Suppressor macrophage treated with lipopolysaccharide for 4 hours (primary cell): ENCODE measurements at places on chromosomes 2 and 18.

DNA sequence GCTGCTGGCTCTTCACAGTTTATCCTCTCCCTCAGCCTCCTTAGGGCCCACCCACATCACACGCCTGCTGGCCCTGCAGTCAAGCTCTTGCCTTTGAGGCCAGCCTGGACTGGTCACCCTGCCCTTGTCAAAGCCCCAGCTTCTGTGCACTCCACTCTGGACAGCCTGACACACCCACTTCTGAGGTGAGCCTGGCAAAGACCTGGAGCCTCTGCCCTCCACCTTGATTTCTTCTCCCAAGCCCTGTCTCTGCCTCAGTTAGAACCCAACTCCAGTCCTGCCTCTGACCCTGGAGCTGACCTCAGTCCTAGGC, 37.0 kb upstream of the TAF1B start:
- DNase-seq: no peak

GRCh38 chr18:63730773-63731172, 28.0 kb downstream of the SERPINB11 start:
- DNase-seq: no peak

GRCh38 chr2:1715184-1716013, 28.9 kb downstream of the PXDN start:
- no peak for DNase-seq

GRCh38 chr2:74072565-74072964, 75.1 kb downstream of the BOLA3 start:
- peak; percentile 78 for DNase-seq

GRCh38 chr2:33073018-33073417, 126.3 kb downstream of the LTBP1 start:
- no peak for DNase-seq

GRCh38 chr2:70691497-70692140, 76.4 kb downstream of the ADD2 start:
- DNase-seq: no peak

DNA sequence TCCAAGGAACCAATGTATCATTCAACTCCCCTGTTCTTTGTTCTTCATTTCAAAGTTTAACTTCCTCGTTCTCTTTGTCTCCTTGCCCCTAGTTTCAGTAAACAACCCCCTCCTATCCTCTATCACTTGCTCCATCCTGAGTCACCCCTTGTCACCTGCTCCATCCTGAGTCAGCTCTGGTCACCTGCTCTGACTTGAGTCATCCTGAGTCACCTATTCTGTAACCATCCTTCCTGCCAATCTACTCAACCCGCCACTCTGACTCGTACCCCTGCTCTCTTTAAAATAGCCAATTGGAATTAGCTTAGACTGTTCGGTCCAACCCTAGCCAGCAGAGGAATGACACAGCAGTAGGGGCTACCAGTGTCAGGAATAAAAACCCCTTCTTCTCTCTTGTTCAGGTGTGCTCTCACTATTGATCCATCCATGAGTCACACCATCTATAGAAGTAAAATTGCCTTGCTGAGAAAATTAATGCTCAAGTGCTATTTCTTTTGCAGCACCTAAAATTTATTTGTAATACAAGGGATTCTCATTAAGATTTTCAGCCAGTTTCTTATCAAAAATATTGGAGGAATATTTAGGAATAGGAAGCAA, 326.8 kb downstream of the AKAIN1 start:
- no peak for DNase-seq

- no peak for DNase-seq
Measured at GRCh38 chr2:160010361-160011145, 51.9 kb downstream of the PLA2R1 start.

DNA sequence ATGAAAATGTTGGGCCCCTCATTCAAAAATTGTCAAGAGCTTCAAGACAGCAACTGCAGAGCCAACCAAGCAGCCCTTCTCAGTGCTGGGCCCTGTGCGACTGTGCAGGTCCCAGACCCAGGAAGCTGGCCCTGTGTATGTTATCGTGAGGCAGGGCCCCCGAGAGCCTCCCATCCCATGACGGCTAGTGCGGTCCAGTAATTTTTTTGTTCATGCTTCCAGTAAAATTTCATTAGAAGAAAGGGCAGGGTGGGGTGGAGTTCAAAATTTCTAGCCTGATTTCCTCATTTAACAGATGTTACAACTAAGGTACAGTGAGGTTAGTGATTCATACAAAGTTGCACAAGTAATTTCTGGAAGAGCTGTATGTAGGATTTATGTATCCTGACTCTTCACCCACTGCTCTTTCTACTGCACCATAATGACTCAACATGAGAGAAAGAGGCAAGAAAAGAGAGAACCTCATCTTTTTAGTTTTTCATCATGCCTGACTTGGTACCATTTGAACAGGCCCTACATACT, 105.5 kb downstream of the ZEB2 start:
- peak; percentile 95 for DNase-seq

- DNase-seq: no peak
Measured at GRCh38 chr2:86490245-86490644, 49.1 kb downstream of the KDM3A start.

- DNase-seq: peak; percentile 6
Measured at GRCh38 chr18:3119401-3120341, 100.1 kb downstream of the MYOM1 start.

DNA sequence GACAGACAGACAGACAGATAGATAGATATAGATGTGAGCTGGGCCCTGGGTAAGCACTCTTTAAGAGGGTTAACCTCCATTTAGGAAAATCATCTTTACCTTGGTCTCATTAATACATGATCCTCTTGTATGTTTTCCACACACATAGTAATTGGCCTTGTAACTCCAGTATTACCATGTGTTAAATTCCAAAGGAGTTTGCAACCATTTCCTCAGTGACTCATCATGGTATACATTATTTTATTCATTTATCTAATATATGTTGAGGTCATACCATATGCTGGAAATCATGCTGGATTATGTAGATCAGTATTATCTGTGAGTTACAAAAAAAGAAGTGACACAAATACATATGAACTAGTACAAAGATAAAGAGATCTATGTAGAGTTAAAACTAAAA, 504.3 kb downstream of the DCC start:
- no peak for DNase-seq

DNA sequence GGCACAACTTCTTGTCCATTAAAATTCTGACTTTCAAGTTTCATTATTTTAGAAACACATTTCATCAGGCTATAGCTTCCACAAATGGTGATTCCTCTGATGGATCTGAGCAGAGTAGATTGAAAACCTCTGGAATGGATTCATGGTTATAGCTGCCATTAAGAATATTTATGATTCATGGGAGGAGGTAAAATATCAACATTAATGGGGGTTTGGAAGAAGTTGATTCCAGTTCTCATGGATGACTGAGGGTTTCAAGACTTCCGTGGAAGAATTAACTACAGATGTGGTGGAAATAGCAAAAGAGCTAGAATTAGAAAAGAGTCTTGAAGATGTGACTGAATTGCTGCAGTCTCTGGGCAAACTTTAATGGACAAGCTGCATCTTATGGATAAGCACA, 797.4 kb downstream of the SUCLG1 start:
- no peak for DNase-seq

- DNase-seq: no peak
Measured at GRCh38 chr2:73614997-73615396, 27.2 kb downstream of the NAT8 start.

DNA sequence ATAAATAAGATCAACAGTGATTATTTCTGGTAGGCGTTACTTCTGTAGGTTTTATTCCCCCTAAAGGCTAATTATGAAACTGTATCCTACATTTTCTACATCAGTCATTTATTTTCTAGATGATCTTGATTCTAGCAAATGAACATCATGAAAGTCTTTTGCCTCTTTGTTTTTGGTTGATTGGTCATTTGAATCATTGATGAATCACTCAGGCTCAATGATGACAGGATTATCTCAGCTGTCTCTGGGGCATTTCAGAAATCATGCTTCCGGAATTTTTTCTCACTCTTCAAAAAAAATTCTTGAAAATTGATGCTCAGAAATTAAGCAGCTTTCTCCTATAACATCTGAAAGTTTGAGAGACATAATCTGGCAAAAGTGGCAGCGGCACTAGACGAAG, 298.9 kb upstream of the TCF4 start:
- DNase-seq: no peak

GRCh38 chr18:11411048-11411447, 198.3 kb upstream of the SLC35G4 start:
- no peak for DNase-seq

DNA sequence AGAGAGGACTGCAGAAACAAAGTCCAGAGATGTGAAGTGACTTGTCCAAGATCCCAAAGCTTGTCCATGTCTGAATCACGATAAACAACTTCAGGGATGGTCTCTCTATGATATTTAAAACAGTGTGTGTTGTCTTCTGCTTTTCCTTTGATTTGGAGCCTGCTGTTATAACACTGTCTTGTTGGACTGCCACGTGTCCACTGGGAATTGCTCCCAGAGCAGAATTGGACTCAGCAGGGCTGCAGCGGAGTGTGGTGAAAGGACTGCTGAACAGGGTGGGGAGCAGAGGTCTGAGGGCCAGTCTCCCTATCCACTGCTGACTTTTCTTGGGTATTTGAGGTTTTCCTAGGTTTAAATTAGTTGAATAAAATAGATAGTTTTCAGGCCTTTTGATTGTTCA, 68.3 kb downstream of the IL1R2 start:
- DNase-seq: no peak

GRCh38 chr2:202965810-202966460, 48.7 kb upstream of the NBEAL1 start:
- DNase-seq: peak; percentile 92

DNA sequence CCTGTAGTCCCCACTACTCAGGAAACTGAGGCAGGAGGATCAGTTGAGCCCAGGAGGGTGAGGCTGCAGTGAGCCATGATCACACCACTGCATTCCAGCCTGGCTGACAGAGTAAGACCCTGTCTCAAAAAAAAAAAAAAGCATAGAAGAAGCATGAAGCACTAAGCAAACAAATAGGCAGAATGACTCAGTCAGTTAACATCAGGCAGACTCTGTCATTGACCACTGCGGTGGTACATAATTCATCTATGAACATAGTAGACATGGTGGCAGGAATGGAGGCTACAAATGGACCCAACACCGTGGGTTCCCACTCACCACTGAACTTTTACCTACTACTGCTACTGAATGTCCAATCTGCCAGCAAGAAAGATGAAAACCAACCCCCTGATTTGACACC, 7.6 kb upstream of the ASXL2 start:
- DNase-seq: no peak

DNA sequence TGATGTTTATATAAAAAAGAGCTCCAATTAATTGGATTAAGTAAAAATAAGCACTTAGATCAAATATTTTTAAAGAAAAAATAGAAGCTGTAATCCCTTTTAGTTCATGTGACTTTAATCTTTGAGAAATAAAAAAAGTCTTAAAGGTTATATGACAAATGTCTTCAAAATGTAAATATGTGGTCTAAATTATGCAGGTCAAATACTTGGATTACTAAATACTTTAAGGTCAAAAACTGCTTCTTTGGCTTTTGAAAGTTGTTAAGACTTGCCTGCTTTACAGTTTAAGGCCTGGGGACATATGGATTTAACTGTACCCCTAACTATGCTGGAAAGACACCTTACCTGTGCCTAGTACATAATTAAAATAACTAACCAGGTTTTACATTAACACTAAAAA, 15.5 kb upstream of the PDK1 start:
- no peak for DNase-seq

DNA sequence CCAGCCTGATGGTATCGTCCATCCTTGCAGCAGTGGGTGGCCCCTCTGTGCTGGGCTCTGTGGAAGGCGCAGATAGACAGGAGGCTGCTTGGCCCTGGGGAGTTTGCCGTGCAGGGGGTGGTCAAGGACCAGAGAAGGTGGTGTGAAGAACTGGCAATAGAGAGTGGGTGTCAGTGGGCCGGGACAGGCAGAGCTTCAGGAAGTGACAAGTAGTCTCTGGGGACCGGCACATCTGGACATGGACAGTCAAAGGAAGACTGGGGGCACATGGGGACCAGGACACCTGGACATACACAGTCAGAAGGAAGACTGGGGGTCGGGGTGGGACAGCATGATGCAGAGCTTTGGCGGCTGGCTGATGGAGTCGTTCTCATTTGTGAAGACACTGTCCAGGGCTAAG, 335.9 kb downstream of the AGAP1 start:
- DNase-seq: no peak

DNA sequence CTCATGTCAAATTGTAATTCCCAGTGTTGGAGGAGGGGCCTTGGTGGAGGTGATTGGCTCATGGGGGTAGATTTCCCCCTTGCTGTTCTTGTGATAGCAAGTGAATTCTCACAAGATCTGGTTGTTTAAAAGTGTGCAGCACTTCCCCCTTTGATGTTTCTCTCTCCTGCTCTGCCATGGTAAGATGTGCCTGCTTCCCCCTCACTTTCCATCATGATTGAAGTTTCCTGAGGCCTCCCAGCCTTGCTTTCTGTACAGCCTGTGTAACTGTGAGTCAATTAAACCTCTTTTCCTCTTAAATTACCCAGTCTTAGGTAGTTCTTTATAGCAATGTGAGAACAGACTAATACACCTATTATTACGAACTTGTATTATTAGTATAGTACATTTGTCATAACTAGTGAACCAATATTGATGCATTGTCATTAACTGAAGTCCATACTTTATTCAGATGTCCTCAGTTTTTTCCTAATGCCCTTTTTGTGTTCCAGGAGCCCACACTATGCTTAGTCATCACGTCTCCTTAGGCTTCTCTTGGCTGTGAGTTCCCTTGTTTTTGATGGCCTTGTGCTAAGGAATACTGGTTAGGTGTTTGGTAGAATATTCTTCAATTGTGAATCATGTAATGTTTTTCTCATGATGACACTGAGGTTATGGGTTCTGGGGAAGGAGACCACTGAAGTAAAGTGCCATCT, 4.5 kb upstream of the MAP3K2 start:
- no peak for DNase-seq

- peak; percentile 38 for DNase-seq
Measured at GRCh38 chr2:45237850-45238542, 228.7 kb upstream of the SIX2 start.
